ENCODE measurements at places on chromosomes 7 and 10.

- DNase-seq, result no peak
Observed at GRCh38 chr10:120927352-120927751, 76.2 kb downstream of the WDR11 start.

GRCh38 chr10:117365612-117366011, 9.6 kb downstream of the PDZD8 start:
- no peak for DNase-seq

DNA sequence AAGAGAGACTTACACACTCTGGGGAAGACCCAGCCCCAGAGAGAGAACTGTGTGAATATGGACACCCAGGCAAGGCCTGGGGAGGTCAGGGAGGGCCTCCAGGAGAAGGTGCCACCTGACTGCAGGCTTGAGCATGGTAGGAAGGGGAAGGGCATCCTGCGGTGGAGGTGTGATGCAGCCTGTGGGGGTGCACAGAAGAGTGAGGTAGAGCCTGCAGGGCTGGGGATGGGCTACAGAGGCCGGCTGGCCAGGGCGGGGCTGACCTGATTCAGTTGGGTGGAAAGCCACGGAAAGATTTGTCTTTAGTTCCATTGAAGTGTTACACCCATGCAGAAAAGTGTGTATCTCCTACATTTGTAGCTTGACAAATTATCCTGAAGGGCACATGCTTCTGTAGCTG, 47.6 kb downstream of the ZMIZ1 start:
- no peak for DNase-seq

DNA sequence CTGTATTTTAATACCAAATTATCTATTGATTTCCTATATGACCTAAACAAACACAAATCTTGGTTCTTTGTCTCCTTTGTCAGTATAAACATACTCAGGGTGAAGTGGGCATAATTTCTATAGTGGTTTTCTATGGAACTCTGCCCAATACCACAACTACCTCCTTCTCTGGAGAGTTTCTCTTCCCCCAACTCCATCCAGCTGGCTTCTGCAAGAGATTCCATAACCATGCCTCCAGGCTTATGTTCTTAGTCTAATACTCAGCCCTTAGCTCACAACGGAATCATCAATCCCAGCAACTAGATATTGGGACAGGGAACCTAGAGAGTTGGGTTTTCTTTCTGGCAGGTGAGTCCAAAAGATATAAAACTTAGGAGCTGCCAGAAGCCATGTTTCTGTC, 127.3 kb downstream of the TRIL start:
- no peak for DNase-seq

DNA sequence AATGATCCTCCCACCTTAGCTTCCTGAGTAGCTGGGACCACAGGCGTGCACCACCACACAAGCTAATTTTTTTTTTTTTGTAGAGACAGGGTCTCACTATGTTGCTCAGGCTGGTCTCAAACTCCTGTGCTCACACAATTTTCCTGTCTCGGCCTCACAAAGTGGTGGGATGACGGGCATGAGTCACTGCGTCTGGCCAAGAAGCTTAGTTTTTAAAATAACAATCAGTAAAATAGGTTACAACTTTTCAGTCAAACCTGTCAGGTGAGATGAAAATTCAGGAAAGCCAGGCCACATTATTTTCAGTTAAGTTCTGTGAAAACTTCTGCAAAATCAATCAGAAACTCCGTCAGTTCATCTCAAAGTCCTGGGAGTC, 55.4 kb downstream of the FAM241B start:
- no peak for DNase-seq

GRCh38 chr7:16816824-16817223, 12.0 kb upstream of the AGR2 start:
- DNase-seq, result no peak

- DNase-seq, result no peak
Observed at GRCh38 chr7:356087-356486, 66.1 kb downstream of the FOXL3 start.

- no peak for DNase-seq
Observed at GRCh38 chr10:102519246-102519825, 15.6 kb downstream of the SUFU start.

DNA sequence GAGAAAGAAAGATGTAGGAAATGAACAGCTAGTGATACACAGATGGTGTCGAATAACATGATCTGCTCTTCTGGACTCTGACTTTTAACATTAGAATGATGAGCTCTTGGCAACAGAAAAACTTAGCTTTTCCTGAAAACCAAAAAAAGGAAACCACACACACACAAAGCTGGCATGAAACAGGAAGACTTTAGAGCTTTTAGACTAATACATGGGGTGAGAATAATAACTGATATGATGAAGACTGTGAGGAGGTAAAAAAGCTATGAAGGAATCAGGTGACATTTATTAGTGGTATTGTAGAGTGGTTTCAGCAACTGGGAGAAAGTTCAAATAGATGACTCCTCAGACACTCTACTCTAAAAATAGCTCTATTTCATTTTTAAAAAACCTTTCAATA, 491.9 kb downstream of the PARD3 start:
- DNase-seq, result no peak

DNA sequence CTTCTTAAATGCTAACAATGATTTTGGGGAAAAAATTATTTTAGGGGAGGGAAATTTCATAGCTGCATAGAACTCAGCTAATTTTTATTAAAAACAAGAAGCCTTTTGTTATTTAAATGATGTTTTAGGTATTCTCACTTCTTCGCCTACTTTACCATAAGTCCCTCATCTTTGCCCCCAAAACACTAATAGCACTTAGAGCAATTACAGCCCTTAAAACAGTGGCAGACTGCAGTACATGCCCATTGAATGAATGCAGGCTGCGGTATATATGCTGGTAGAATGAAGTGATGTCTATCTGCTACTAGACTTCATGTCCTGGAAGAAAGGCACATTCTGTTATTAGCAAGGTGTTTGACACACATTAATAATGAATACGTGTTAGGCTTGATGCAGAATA, 2.9 kb upstream of the SPAG6 start:
- DNase-seq, result no peak

GRCh38 chr10:72782649-72783330, 90.8 kb downstream of the MCU start:
- DNase-seq, result no peak

DNA sequence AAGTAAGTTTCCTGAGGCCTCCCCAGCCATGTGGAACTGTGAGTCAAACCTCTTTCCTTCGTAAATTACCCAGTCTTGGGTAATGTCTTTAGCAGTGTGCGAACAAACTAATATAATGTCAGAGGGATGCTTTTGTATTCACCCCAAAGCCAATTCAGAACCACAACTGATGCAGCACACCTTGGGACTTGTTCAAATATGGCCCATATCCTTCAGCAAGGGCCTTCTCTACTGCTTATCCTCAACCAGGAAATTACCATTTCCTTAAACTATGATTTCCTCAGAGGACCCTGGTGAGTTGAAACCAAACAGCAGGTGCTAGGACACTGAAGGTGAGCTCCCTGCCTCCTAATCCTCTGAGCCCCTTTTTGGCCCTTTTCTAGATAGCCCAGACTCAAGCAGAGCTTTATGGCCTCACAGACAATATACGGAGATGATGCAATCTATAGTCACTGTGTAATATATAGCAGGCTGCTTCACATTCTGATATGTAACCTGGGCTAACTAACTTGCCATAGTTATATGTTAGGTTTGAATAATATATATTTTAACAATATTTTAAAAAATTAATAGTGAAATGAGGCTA, 15.2 kb downstream of the SRI start:
- no peak for DNase-seq

- DNase-seq, result no peak
Observed at GRCh38 chr7:110168010-110168409, 922.9 kb upstream of the LRRN3 start.

DNA sequence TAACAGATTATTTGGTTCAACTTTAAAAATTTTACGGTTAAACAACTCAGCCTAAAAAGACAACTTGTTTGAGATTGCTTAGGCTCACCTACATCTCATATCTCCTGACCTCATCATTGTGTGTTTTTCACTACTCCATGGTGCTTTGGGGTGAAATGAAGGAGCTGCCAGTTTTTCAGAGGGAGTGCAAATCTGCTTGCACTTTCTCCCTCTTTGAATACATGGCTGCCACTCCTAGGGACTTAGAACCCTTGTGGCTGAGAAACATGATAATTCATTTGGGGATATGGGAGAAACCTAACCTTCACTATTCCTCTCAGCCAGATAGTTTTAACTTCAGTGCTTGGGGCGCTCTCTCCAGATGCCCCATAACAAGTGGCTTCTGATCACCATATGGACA, 2.7 kb downstream of the CCSER2 start:
- DNase-seq, result no peak

- no peak for DNase-seq
Observed at GRCh38 chr10:14409856-14410458, 79.2 kb upstream of the FRMD4A start.

GRCh38 chr7:133436014-133436428, 183.1 kb downstream of the EXOC4 start:
- DNase-seq, result peak; percentile 94

GRCh38 chr10:123772645-123773508, 106.7 kb downstream of the GPR26 start:
- DNase-seq, result no peak

DNA sequence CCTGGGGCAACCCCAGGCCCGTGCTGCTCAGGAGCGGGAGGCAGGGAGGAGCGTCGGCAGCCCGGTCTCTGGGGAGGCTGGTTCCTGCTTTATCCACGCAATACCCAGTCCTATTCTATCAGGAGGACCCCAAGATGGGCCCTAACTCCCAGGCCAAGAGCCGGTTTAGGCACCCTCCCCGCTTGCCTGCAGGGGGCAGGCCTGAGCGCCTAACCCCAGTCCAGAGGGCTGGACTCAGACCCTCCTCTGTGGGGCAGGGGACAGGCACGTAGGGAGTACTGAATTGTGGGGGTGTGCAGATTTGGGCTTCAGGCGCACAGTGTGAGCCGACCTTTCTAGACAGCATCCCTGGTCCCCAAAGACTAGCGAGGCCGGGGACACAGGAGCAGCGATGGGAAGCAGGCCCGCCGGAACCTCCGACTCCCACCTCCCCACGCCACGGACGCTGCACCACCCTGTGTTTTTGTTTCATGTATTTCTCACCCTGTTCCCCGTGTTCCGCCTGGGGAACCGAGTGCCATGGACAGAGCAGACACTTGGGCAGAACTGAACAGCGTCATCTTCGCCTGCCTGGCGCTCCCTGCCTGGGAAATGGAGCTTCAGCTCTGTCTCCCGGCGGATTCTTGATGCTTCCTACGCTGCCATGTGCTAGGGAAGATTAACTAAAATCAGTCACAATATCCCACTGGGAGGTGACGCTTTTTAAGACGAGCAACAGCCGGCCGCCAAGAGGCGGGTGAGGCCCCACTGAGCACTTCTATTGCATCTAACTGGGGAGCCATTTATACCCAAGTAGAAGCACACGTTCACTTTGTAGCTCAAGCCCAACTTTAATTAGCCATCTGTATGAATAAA, 5.3 kb downstream of the NUDT1 start:
- peak; percentile 51 for DNase-seq

DNA sequence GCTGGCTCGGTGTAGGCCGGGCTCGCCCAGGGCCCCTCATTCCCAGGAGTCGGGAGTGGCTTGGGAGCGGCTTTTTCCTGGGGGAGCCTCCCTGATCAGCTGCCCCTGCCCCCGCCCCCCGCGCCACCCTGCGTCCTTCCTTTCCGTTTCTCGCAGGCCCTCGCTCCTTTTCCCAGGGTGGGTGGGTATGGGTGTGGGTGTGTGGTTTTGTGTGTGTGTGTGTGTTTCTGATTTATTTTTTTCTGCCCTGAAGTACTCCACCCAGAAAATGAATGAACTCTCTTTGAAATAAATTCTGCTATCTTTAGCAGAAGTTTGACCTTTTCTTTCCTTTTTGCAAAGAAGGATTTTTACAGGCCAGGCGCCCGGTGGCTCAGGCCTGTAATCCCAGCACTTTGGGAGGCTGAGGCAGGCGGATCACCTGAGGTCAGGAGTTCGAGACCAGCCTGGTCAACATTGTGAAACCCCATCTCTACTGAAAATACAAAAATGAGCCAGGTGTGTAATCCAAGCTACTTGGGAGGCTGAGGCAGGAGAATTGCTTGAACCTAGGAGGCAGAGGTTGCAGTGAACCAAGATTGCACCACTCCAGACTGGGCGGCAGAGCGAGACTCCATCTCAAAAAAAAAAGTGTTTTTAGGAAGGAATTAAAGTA, 30.0 kb upstream of the AP5Z1 start:
- DNase-seq, result no peak

All from cardiac muscle cell (in vitro differentiated cells and primary cell).